ENCODE measurements at places on chromosomes 16 and 17.
A peak's percentile ranks its signal among the peaks of the same experiment; 100 is the strongest.

- H3K36me3 ChIP-seq = no peaks in the 10 kb centered on the region
- H3K4me1 ChIP-seq = no peaks in the 10 kb centered on the region
- no peak for DNase-seq
- H3K4me3 ChIP-seq = no peak overlapping the region
- no peak overlapping the region for H3K27ac ChIP-seq
These were observed 7.8 kb upstream of the ABCA10 start for GRCh38 chr17:69236464-69236863.

DNA sequence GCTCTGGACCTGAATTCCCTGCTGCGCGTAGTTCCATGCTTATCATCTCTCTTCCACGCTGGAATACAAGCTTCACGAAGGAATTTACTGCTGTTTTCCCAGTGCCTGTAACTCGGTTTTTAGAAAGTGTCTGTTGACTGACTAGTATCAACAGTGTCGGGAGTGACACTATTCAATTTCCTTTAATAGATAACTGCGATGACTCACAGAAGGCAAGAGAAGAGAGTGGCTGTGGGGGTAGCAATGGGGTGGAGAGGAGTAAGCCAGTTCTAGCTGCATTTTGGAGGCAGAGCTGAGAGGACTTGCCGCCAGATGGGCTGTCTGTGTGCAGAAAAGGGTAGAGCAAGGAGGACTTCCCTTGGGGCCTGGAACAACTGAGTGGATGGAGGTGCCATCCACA lies 25.2 kb downstream of the B4GALNT2 start:
- H3K27me3 ChIP-seq = no peaks in the 10 kb centered on the region
- no peaks in the 10 kb centered on the region for H3K36me3 ChIP-seq
- no peaks in the 10 kb centered on the region for H3K4me1 ChIP-seq
- DNase-seq = no peak
- no peak overlapping the region for H3K27ac ChIP-seq

DNA sequence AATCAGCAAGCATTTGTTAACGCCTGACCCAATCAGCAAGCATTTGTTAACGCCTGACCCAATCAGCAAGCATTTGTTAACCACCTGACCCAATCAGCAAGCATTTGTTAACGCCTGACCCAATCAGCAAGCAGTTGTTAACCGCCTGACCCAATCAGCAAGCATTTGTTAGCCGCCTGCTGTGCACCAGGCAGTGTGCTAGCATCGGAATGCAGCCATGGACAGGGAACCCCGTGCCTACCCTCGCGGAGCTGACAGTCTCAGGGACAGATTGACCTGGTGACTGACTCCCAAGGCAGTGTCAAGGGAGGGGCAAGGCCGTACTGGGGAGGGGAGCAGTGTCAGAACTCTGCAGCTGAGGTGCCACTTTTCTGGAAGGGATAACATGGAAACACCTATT lies 66.9 kb downstream of the ABR start:
- no peaks in the 10 kb centered on the region for H3K36me3 ChIP-seq
- H3K27me3 ChIP-seq = no peaks in the 10 kb centered on the region
- peaks cover 28% of the 10 kb centered on the region for H3K4me1 ChIP-seq

- DNase-seq = no peak
- H3K27ac ChIP-seq = no peak overlapping the region
- H3K4me3 ChIP-seq = no peak overlapping the region
- no peaks in the 10 kb centered on the region for H3K27me3 ChIP-seq
- H3K4me1 ChIP-seq = no peaks in the 10 kb centered on the region
These were observed 54.1 kb upstream of the CNEP1R1 start for GRCh38 chr16:49970797-49971431.

- peaks cover 30% of the 10 kb centered on the region for H3K4me1 ChIP-seq
- H3K27me3 ChIP-seq = no peaks in the 10 kb centered on the region
- peak within 1 kb of the TSS; percentile 47 for H3K4me3 ChIP-seq
- peak; percentile 80 for DNase-seq
- H3K36me3 ChIP-seq = peaks cover 2% of the 10 kb centered on the region
- H3K27ac ChIP-seq = peak within 1 kb of the TSS; percentile 99
These were observed at the start of gene VAMP2 for GRCh38 chr17:8162233-8162996. VAMP2 (minus strand) TSS chr17:8162948; CDS start chr17:8162879, 69 bp downstream.

- H3K4me3 ChIP-seq = no peak overlapping the region
- H3K4me1 ChIP-seq = no peaks in the 10 kb centered on the region
- no peaks in the 10 kb centered on the region for H3K36me3 ChIP-seq
- no peak overlapping the region for H3K27ac ChIP-seq
These were observed 2.4 kb downstream of the CACNG4 start for GRCh38 chr17:66966704-66967418.

DNA sequence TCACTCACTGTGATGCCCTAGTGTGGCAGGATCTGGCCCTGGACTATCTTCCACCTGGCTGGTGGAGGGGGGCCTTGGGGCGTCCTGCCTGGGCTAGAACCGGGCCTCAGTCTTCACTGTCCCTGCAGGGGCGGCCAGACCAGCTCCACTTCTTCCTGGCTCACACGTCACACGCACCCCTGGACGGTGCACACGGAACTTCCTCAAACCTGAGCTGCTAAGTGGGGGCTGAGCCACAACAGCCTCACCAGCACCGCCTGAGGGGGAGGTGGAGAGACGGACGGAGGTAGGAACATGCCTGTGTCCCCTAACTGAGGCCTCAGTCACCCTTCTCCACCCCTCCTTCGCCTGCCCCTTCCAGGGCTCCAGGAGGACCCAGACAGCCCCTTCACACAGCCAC lies 36.6 kb downstream of the TIMM22 start:
- no peaks in the 10 kb centered on the region for H3K36me3 ChIP-seq
- DNase-seq = no peak
- no peak overlapping the region for H3K27ac ChIP-seq
- H3K27me3 ChIP-seq = no peaks in the 10 kb centered on the region
- H3K4me1 ChIP-seq = peaks cover 11% of the 10 kb centered on the region

- no peaks in the 10 kb centered on the region for H3K27me3 ChIP-seq
- H3K4me3 ChIP-seq = no peak overlapping the region
- no peak overlapping the region for H3K27ac ChIP-seq
- H3K36me3 ChIP-seq = no peaks in the 10 kb centered on the region
- peak; percentile 15 for DNase-seq
- H3K4me1 ChIP-seq = no peaks in the 10 kb centered on the region
These were observed 117.0 kb downstream of the RGS9 start for GRCh38 chr17:65254166-65254565.

GRCh38 chr17:8887834-8888703 lies 20.6 kb upstream of the PIK3R6 start:
- DNase-seq = peak; percentile 80
- no peaks in the 10 kb centered on the region for H3K36me3 ChIP-seq
- no peak overlapping the region for H3K27ac ChIP-seq
- no peaks in the 10 kb centered on the region for H3K4me1 ChIP-seq
- H3K27me3 ChIP-seq = no peaks in the 10 kb centered on the region
- no peak overlapping the region for H3K4me3 ChIP-seq

GRCh38 chr16:57482845-57483545 lies 3.3 kb downstream of the DOK4 start:
- H3K27ac ChIP-seq = no peak overlapping the region
- H3K27me3 ChIP-seq = no peaks in the 10 kb centered on the region
- peaks cover 28% of the 10 kb centered on the region for H3K4me1 ChIP-seq
- H3K36me3 ChIP-seq = no peaks in the 10 kb centered on the region
- DNase-seq = no peak
- no peak overlapping the region for H3K4me3 ChIP-seq

DNA sequence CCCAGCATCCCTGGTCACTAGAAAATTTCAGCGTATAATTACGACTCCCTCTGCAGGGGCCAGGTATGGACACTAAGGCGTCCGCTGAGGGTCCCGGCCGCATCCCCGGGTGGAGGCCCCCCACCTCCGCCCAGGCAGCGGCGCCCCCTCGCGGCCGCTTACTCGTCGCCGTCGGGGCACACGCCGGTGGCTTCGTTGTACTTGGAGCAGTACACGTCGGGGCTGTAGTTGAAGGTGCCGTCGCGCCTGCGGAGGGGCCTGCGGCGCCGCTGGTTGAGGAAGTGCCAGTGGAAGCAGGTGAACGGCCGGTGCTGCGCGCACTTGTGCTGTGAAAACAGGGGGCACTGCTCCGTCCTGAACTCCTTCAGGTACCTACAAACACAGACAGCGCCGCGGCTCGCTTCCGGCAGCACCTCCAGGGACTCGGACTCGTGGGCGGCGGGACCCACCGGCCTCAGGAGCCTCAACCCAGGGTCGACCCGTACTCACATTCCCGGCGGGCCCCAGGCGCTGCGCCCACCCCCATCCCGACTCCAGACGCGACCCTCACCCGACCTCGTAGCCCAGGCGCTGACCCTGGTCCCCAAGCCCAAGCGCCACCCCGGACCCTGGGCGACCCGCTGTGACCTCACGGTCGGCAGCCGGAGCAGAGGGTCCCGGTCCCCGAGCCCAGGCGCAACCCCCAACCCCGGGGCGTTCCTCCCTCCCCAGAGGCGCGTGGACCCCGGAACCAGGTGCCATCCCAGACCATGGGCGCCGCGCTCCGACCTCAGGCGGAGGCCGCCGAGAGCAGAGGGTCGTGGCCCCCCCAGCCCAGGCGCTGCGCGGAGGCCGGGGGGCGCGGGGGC lies 596 bp downstream of the UNKL start:
- H3K36me3 ChIP-seq = no peaks in the 10 kb centered on the region
- peak overlapping the region; percentile 46 for H3K4me3 ChIP-seq
- peak; percentile 86 for DNase-seq
- H3K4me1 ChIP-seq = no peaks in the 10 kb centered on the region

DNA sequence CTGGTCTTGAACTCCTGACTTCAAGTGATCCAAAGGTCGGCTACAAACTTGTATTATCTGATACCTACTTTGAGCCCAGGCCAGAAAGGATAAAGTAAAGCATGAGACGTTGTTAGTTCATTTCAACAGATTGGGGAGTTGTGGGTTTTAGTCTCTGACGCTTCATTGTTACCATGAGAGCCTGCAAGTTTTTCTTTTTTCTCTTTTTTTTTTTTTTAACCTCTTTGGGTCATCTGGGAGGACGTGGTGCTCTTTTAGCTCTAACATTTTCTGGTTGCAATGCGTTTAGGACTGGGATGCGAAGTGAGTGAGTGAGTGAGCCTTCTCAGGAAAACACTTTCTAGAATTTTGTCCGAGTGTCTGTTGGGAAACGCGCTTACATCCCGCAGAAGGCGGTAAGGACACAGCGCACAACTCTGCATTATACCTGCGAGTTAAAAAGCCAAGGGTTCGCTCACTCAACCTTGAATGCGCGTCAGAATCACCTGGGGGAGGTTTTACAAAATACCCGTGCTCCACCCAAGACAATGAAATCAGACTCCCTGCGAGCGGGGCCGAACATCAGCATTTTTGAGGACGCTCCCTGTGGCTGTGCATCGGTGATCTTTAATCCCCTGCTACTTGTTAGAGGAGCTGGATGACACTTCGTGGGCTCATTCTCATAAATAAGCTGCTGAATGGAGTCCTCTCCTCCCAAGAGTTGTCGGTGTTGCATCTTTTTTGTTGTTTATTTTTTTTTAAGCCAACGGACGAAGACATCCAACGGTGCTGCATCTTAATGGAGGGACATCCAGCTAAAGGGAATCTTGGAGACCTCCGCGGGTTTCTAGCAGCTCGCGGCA lies 629 bp upstream of the RNF135 start:
- DNase-seq = no peak
- no peaks in the 10 kb centered on the region for H3K36me3 ChIP-seq
- H3K27me3 ChIP-seq = no peaks in the 10 kb centered on the region
- peak overlapping the region; percentile 97 for H3K27ac ChIP-seq
- peaks cover 6% of the 10 kb centered on the region for H3K4me1 ChIP-seq

DNA sequence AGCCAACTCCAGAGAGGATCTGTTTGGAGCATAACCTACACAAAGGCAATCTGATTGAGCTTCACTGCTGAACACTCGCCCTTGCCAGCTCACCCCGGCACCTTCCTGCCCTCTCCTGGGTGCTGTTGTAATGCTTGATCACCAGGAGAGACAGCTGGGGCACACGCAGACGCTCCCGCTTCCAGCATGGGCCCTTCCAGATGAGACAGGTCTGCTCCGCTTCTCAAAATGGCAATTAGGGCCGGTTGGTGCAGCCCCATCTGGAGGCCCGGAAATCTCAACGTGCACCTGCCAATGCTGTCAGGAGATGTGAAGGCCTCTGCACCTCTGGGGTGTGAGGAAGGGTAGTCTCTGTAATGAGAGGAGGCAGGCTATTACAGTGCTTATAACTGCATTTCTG lies 206.1 kb downstream of the ABCC12 start:
- H3K27ac ChIP-seq = no peak overlapping the region
- no peak overlapping the region for H3K4me3 ChIP-seq
- H3K27me3 ChIP-seq = no peaks in the 10 kb centered on the region

All from kidney (tissue), 22 donors.